ENCODE measurements at places on chromosomes 4 and X.
A peak's percentile ranks its signal among the peaks of the same experiment; 100 is the strongest.

DNA sequence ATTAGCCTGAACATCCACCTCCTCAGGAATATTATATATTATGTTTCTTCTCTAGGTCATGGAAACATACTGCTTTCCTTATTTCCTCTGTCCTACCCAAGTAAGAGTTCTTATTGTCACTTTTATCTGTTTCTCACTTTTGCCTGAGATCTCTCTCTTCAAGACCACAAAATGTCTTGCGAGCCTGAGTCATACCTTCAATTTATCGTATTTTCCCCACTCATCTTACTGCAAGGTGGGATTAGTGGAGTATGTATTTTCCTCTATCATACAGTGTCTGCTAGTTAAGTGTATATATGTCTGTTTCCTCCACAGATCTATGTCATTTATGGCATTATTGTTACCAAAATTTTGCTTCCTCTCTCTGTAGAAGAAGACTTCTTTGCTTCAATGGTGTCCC, 124.5 kb downstream of the EIF4E start:
- no peak for DNase-seq

GRCh38 chr4:5707778-5708448, 446 bp downstream of the EVC2 start:
- DNase-seq: no peak

DNA sequence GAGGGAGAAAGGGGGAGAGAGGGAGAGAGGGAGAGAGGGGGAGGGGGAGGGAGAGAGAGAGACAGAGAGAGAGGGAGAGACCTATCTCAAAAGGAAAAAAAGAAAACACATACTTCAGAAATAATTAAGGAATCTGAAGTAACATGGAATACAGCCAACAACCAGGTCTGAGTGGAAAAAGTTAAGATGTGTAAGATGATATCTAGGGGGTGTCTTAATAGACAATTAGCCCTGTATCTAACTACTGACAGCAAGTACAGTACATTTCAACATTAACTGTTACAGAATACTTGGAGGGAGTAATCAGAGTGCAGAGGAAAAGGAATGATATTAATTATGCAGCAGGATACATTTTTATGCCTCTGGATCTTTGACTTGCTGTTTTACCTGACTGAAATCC, 22.4 kb downstream of the NUP54 start:
- no peak for DNase-seq

DNA sequence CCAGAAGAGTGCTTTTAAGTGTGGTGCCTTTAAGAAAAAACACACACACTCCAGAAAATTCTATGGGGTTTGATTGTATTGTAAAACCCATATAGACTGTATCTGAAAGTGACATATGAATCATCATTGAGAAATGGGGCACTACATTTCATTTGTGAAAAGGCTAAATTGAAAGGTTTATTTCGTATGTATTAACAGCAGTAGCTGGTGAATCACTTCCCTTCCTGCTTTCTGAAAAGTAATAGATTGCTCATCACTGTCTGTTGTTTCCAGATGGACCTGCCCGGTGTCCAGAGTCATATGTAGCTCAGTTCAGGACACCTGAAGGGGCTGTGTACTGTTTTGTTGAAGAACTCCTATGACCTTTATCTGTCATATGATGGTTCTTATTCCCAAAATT, 28.1 kb upstream of the HPRT1 start:
- DNase-seq: no peak

DNA sequence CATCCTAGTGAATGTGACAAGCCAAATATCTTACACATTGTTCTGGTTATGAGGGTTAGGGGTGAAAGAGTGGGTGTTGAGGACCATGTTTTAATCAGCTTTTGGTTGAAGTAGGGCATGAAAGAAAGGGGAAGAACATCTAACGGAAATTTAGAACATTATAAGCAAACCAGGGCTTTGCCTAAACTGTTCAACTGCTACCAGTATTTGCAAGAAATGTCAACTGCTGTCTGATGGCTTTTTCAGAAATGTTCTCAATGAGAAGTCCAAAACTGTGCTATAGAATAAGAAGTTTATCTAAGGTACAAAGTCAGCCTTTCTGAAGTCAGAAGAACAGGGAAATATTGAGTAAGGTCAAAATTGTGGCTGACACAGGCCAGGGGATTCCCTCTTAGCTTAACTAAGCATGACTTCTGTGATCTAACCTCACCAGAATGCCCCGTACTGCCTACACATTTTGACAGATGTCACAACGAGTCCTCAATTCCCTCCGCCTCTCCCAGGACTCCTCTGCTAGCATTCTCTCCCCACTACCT, 67.1 kb downstream of the DTHD1 start:
- DNase-seq: no peak

DNA sequence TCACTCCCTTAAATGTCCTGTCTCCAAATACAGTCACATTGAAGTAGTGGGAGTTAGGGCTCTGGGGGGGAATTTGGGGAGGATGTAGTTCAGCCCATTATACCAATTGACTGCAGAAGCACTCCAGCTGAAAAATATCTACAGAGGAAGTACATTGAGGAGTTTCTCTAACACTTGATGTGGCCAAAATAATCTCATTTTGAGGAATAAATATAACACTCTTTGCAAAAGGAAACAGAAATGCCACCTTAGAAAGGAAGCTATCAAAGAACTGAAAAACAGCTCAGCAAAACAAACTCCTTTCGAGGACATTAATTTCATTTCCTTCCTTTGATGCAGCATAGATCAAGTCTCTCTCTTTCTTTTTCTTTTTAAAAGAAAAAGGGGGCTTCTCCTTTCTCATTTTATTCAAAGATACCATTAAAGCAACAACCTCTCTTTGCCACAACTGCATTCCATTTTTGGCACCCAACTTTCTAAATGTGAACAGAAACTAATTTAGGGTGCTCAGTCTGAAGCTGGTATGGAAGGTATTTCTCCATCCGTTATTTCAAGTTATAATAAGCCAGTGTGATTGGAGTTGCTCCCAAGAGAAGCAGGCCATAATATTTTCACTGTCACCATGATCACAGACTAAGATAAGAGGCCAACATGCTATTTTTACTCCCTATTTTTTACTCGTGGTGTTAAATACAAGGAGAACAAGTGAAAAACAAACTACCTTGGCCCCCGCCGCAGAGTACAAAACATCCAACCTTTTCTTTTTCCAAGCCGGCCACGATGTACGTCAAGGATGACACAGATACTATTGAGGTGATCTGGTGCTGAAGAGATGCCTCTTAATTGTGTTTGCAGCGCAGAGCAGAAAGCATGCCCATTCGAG, 230.4 kb upstream of the GATB start:
- peak; percentile 20 for DNase-seq

GRCh38 chrX:133369065-133369464, 46.2 kb downstream of the GPC4 start:
- no peak for DNase-seq

GRCh38 chrX:64338296-64338695, 57.0 kb downstream of the MTMR8 start:
- DNase-seq: no peak

DNA sequence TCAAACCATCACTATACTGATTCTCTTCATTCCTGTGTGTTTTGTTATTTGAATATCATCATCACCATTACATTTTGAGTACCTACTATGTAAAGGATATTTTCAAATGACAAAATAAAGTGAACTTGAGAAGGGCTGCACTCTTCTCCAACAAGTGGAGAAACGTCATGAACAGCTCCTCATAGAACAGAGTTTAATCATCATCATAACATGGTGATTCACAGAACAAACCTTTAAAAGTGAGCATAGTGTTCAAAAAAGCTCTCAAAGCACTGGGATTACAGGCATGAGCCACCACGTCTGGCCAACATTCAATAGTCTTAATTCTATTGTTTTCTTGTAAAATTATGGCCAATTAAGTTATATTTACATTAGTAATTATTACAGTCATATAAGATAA, 993.9 kb downstream of the PDHA2 start:
- DNase-seq: no peak

Measured in heart left ventricle (tissue), 16 donors.